Fibroblast of gingiva (primary cell): ENCODE measurements at places on chromosomes 11 and 22.

- no peak for DNase-seq
These were observed 8.9 kb downstream of the TMPRSS6 start for GRCh38 chr22:37100589-37101127.

DNA sequence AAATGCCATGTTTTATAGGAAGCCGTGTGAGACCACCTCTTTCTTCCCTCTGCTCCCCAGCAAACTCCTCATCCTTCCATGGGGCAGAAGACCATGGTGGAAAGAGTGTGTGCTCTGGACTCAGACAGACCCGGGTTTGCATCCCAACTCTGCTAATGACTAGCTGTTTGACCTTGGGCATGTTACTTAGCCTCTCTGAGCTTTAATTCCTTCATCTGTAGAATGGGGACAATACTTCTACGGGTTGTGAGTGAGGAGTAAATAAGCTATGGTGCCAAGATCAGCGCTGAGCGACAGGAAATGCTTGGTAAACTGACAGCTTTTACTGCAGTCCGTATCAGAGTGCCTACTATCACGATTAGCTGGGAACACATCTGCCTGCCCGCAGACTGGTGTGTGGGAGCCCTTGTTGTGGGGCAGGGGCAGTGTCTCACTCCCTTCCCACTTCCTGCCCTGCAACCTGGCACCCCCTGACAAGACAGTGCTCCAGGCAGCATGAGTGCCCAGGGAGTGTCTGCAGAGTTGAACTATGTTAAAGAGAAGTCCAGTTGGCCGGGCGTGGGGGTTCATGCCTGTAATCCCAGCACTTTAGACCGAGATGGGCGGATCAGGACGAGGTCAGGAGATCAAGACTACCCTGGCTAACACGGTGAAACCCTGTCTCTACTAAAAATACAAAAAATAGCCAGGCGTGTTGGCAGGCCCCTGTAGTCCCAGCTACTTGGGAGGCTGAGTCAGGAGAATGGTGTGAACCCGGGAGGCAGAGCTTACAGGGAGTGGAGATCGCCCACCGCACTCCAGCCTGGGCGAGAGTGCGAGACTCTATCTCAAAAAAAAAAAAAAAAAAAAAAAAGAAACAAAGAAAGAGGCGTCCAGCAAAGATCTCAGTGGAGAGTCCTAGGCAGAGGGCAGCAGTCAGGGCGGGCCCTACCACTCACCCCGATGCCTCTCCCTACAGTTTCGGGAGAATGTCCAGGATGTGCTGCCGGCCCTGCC, 2.2 kb downstream of the SEC14L2 start:
- DNase-seq: no peak

DNA sequence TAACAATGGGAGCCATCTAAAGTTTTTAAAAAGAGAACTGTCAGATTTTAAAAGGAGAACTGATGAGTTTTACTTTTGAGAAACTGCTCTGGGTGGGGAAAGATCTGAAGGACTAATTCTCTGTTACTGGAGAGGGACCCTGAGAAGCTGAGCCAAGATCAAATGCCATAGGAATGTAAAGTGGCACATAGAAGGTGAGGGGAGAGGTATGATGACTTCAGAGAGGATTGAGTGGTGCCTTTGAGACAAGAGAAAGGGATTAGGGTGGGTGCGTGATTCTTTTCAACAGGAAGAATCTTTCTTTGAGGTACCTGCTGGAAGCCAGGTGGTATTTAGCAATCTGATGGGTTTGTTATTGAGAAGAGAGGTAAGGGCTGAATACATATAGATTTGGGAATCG, 9.0 kb downstream of the CRKL start:
- no peak for DNase-seq

GRCh38 chr11:120130176-120130980, 7.5 kb downstream of the TRIM29 start:
- DNase-seq: no peak

- DNase-seq: peak; percentile 6
These were observed 4.3 kb upstream of the AMPD3 start for GRCh38 chr11:10450462-10451425.

GRCh38 chr22:27183474-27183873, 526.1 kb downstream of the MIAT start:
- DNase-seq: no peak

GRCh38 chr11:16030664-16031063, 325.7 kb downstream of the SOX6 start:
- no peak for DNase-seq
